Dermis microvascular lymphatic vessel endothelial cell (primary cell): ENCODE measurements at places on chromosomes 5 and 9.
A peak's percentile ranks its signal among the peaks of the same experiment; 100 is the strongest.

DNA sequence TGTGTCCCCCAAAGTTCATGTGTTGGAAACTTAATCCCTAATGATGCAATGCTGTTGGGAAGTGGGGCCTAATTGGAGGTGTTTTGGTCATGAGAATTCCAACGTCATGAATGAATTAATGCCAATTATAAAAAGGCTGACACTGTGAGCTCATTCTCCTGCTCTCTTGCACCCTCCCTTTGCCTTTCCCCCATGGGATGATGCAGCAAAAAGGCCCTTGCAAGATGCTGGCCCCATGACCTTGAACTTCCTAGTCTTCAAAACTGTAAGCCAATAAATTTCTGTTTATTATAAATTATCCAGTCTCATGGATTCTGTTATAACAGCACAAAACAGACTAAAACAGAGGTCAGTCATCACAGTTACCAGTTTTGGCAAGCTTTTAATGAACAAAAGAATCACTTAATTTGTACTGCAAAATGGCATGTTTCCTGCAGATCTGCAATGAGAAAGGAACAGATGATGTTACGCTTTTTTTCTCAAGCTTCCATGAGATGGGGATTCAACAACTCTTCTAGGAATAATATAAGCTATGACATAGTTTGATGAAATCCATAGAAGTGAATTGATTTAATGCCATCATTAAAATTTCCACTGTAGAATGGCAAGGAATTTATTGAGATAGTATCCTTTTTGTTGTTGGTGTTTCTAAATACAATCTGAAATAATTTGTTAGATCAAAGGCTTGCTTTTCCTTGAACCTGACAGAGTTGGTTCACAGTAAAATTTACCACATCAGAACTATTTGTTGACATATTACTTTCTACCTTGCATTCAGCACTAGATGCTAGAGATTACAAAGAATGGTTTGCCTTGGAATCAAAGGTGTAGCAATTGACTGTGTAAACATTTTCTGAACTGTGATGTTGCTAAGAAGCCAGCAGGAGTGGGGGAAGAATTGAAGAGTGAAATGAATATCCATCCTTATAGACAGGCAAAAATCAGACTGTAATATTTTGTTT is 29.3 kb upstream of the RFK start:
- DNase-seq, result no peak

- DNase-seq, result no peak
Measured at GRCh38 chr5:150318613-150319483, 16.1 kb upstream of the ARSI start.

DNA sequence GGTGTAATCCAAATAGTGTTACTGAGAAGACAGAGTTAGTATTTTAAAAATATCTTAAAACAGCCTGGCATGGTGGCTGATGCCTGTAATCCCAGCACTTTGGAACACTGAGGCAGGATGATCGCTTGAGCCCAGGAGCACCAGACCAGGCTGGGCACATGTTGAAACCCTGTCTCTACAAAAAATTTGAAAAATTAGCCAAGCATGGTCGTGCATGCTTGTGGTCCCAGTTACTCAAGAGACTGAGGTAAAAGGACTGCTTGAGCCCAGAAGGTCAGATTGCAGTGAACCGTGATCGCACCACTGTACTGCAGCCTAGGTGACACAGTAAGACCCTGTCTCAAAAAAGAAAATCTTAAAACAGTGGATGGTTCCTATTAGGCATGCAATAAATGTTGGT is 12.4 kb downstream of the IFNA1 start:
- DNase-seq, result no peak

DNA sequence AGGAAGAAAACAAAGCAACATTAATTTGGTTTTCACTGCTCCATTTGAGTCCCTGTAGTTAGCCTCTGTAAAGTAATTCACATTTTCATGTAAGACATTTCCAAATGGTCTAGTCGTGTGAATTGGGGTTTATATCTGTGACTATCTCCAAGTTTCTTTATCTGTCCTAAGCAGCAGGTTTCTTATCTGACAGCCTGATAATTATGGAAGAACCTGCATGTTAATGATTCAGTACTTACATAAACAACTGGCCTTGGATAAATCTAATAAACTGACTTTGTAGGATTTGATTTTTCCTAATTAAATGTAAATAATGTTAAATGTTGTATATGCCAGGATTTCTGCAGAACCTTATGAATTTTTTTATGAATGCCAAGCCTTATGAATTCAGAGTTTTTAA is 964.9 kb downstream of the NR2F1-AS1 start:
- no peak for DNase-seq

GRCh38 chr5:87127956-87128687 is 139.6 kb upstream of the RASA1 start:
- peak; percentile 45 for DNase-seq

GRCh38 chr9:133207021-133207531 is 2.0 kb downstream of the OBP2B start:
- no peak for DNase-seq

DNA sequence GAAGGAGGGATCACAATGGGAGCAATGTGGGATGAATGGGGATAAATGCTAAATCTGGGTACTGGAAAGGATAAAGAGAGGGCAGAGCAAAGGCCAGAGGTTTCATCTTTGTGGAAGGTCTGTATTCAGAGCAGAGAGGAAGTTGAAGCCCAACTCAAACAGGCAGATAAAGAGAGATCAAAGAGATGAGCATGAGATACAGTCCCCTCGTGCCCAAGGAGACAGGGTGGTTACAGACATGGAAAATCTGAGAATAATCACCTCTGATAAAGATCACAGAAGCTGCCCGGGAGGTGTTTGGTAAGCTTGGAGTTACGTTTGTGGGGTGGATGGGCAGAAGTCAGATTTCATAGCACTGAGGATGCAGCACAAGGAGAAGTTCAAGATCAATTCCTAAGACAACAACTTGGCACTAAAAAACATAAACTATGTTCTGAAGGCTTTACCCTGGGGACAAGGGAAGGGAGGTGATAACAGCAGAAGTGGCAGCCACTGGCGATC is 459 bp upstream of the ERAP2 start:
- DNase-seq, result no peak

- no peak for DNase-seq
Measured at GRCh38 chr5:68405784-68406743, 190.5 kb downstream of the PIK3R1 start.

DNA sequence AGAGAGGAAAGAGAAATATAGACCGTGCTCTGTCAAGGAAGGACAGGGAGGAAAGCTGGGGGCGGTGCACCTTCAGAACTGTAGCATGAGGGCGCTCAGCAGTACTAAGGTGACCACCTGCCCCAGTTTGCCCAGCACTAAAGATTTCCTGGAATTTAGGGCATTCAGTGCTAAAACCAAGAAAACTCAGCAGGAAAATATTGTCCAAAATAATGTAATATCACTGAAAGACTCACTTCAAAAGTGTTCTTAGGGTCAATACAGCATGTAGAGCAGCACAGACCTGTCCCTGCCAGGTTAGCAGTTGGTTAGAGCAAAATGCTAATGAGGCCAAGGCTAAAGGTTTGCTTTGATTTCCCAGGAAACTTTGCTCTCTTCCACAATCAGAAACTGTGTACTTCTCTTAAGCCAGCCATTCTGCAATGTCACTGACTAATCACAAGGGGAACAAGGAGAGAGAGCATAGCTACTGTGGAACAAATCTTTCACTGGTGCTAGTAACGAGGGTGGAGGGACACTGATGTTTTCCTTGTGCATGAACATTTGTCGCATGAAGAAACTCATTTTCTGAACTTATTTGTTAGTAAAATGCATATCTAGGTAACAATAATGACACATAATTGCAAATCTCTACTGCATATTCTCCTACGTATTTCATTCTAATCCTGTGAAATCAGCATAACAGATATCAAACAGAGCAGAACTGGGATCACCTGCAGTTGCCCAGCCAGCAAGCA is 53.0 kb upstream of the GRAMD2B start:
- DNase-seq, result no peak

GRCh38 chr9:74775396-74775795 is 112.3 kb downstream of the TRPM6 start:
- DNase-seq, result no peak

GRCh38 chr5:80466669-80467485 is 21.0 kb upstream of the FAM151B start:
- no peak for DNase-seq

- DNase-seq, result no peak
Measured at GRCh38 chr5:94903726-94904125, 285.3 kb downstream of the SLF1 start.

- no peak for DNase-seq
Measured at GRCh38 chr9:132980157-132980556, 1.7 kb downstream of the GFI1B start.

DNA sequence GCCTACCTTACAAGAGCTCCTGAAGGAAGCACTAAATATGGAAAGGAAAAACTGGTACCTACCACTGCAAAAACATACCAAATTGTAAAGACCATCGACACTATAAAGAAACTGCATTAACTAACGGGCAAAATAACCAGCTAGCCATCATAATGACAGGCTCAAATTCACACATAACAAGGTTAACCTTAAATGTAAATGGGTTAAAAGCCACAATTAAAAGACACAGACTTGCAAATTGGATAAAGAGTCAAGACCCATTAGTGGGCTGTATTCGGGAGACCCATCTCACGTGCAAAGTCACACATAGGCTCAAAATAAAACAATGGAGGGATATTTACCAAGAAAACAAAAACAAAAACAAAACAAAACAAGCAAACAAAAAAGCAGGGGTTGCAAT is 49.4 kb downstream of the POU5F2 start:
- DNase-seq, result no peak

- no peak for DNase-seq
Measured at GRCh38 chr9:113155911-113156588, 5.2 kb downstream of the SLC31A2 start.

DNA sequence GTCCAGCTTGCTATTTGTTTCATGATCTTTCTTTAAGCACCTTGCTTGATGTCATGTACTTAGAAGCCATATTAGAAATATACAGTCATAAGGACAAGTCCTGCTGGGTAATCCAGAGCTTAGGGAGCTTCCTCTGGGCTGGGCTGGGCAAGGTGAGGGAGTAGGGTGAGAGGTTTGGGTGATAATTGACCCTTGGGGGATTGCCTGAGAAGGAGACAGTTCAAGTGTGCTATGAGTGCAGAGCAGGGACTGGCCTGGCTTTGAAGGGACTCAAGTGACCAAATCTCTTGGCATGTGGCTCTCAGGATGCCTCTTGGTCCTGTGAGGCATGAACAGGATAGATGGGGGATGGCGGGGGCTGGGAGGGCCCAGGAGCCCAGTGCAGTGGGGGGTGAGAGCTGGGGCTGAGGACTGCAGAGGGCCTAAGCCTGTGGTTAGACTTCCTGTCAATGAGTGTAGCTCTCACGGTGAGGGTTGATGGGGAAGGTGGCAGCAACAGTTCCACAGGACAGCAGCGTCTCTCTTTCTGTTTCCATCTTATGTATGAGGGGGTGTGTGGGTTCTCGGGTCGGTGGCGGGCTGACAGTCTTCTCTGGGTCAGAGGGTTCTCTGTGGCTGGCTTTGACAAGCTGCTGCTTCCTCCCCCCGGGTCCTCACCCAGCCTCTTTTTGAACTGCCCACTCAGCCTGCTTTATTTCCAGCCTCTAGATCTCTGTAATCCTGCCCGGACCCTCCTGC is 53.5 kb downstream of the RGS3 start:
- no peak for DNase-seq

- DNase-seq, result no peak
Measured at GRCh38 chr5:135053278-135053677, 19.2 kb upstream of the PITX1 start.

- DNase-seq, result no peak
Measured at GRCh38 chr5:180799194-180799593, 3.4 kb downstream of the MGAT1 start.

- DNase-seq, result peak; percentile 8
Measured at GRCh38 chr9:462606-463005, 247.9 kb downstream of the DOCK8 start.

GRCh38 chr9:136095070-136096058 is at the start of gene NACC2:
NACC2 (minus strand) TSS chr9:136095289; CDS start chr9:136050521, 44,768 bp downstream.
- DNase-seq, result peak; percentile 71

GRCh38 chr9:30723656-30724055 is 1660.8 kb upstream of the ACO1 start:
- DNase-seq, result no peak

GRCh38 chr9:2923766-2924379 is 80.0 kb upstream of the PUM3 start:
- no peak for DNase-seq

- DNase-seq, result no peak
Measured at GRCh38 chr5:178202541-178202940, 1.8 kb upstream of the HNRNPAB start.

DNA sequence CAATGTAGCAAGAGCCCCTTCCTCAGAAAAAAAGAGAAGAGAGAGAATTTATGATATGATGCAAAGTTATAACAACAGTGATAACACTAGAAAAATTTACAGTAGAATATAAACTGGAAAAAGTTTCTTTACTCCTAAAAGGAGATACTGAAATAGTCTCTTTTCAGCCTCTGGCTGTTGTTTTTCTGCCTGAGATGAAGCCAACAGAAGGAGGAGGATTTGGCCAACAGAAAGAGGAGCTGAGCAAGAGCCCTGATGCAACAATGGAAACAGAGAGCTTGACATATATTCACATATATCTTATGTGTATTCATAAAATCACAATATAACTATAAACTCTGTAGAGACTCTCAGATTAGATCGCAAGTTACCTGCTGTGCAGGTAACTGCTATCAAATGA is 109.1 kb downstream of the INIP start:
- no peak for DNase-seq

DNA sequence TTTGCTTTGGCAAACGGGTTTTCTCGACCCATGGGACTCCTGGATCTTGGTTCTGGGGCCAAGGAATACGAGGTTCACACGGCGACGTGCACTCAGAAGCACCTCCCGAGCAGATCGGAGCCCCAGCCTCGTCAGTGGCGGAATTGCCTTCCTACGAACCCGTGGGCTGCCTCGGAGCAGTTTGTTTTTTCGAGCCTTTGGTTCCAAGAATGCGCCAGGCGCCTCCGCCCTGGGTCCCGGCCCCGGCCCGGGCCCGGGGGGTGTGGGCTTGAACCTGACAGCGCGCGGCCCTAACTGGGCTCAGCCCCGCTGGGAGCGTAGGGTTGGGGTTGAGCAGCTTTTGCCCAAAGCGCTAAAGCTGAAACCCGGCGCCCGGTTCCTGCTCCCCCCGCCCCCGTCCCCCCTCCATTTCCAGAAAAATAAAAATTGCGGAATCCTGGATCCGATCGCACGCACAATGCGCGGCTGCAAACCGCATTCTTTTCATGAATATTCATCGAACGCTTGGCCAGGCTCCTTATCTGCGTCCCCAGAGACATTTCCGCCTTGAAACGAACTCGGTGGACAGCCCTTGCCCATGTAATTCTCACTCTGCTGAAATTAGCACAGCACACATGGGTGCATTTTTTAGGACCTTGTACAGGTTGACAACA is 1.0 kb downstream of the BASP1 start:
- peak; percentile 21 for DNase-seq

- peak; percentile 22 for DNase-seq
Measured at GRCh38 chr5:62190173-62190572, 115.8 kb upstream of the KIF2A start.
